A673 (cell line): ENCODE measurements at places on chromosomes 3 and 15.

- no peak for DNase-seq
Observed at GRCh38 chr3:52178537-52178936, 19.4 kb upstream of the ALAS1 start.

- DNase-seq = no peak
Observed at GRCh38 chr3:120550546-120550945, 45.6 kb upstream of the NDUFB4 start.

- no peak for DNase-seq
Observed at GRCh38 chr3:144687862-144688261, 716.2 kb downstream of the DIPK2A start.

DNA sequence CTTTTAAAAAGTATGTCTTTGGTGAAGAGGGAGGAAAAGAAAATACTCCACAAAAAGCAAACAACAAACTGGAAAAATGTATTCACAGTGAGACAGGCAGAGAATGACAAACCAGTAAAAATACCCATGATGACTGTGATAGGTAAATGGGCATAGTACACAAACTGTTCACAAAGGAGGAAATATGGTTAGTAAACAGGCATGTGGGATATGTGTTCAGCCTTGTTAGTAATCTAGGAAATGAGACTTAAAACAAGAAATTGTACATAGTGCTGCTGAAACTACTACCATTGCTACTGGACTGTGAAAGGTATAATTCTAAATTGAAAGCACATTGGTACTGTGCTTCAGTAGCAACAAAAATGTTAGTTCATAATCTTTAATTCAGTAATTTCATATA lies 50.1 kb downstream of the UBE2E2 start:
- DNase-seq = no peak

DNA sequence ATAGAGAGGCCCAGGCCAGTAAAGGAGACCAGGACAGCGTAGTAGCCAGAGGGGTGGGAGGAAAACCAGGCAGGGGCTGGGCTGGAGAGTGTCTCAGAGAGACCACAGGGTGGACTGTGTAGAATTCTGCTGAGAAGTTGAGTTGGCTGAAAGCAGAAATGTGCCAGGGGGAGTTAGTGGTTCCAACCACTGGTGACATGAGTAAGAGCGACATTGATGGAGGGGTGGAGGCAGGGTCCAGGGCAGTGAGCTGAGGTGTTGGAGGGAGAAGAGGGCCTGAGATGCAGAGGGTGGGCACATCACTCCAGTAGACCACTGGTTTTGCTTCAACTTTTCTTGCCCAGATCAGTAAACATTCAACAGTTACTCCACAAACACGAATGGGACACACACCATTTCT lies 106.5 kb downstream of the ASB7 start:
- DNase-seq = no peak

- no peak for DNase-seq
Observed at GRCh38 chr3:187186801-187187421, 10.4 kb upstream of the RTP1 start.

- DNase-seq = no peak
Observed at GRCh38 chr3:89180334-89180733, 72.9 kb downstream of the EPHA3 start.

- peak; percentile 6 for DNase-seq
Observed at GRCh38 chr3:50405249-50405648, 45.9 kb upstream of the TMEM115 start.

GRCh38 chr3:115713284-115713683 lies 90.0 kb downstream of the GAP43 start:
- peak; percentile 89 for DNase-seq

DNA sequence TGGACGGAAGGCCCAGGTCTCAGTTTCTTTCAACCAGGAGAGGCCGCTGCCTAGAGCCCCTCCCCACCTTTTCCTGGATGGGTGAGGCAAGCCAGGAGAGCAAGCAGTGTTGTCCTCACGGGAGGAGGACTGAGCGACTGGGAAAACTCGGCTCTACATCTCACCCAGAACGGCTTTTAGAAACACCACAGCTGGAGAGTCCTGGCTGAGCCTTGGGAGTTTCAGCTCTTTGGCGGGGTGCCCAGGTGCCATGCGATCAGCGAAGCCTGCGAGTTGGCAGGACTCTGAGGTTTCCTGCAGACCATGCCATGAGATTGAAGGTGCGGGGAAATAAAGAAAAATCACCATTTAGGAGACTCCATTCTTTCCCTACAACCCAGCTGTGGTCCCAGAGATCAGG lies 26.0 kb downstream of the PPCDC start:
- DNase-seq = peak; percentile 70

GRCh38 chr3:77563012-77563411 lies 523.1 kb downstream of the ROBO2 start:
- DNase-seq = no peak

GRCh38 chr15:49189631-49190030 lies 19.6 kb downstream of the GALK2 start:
- no peak for DNase-seq

- no peak for DNase-seq
Observed at GRCh38 chr3:49020330-49021212, 1.4 kb upstream of the NDUFAF3 start.

GRCh38 chr3:142595581-142595950 lies 627 bp upstream of the PLS1 start:
- DNase-seq = no peak

DNA sequence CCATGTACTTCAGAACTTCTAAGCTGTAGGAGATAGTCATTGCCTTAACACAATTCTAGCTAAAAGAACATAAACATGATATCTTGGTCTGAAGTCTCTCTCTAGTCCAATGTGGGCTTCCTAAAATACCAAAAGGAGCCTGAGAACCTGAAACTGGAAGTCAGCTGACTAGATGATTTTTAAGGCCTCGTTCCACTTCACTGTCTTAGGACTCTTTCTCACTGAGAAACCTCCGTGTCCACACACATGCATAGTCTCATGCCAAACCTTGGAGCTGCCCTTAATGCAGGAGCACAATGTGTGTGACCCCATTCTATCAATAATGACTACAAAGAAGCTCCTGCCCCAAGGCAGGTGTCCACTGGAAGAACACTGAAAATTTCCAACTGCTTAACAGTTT lies 87.7 kb downstream of the ETFA start:
- DNase-seq = no peak

DNA sequence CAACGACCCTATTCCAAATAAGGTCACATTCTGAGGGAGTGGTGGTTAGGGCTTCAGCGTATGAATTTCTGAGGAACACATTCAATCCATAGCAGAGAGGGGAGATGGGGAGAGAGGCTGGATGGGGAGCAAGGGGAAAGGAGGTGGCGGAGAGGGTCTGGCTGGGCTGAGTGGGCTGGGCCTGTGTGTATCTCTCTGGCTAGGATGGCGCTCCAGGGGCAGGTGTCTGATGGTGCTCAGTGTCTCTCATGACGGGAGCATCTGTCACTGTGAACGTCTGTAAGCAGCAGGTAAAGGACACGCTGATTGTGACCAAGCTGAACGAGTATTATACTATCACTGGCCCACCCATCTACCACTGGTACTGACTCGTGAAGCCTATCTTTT lies 159.6 kb downstream of the XXYLT1 start:
- DNase-seq = no peak

GRCh38 chr3:134768837-134769236 lies 26.2 kb upstream of the EPHB1 start:
- no peak for DNase-seq

DNA sequence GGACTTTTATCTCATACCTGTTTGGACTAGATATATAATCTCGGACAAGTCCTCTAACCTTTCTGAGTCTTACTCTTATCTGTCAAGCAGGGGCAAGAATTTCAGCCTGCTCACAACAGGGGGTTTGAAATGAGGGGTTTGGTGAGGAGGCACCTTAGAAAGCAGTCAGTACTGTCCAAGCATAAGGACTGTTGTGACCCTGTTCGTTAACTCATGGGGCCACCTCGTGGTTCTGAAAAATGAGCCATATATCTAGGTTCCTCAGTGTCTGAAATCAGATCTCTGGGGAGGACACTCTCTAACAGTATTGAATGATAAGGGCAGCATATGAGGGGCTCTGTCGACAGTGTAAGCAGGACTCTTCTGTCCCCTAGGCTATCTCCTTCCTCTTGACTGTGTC lies 7.2 kb upstream of the TIMP4 start:
- DNase-seq = no peak

- DNase-seq = peak; percentile 81
Observed at GRCh38 chr3:171809861-171810628, at the start of gene PLD1. TSS of gene PLD1 (minus strand) at chr3:171810483. CDS start at chr3:171738051, 72,432 bp downstream.

DNA sequence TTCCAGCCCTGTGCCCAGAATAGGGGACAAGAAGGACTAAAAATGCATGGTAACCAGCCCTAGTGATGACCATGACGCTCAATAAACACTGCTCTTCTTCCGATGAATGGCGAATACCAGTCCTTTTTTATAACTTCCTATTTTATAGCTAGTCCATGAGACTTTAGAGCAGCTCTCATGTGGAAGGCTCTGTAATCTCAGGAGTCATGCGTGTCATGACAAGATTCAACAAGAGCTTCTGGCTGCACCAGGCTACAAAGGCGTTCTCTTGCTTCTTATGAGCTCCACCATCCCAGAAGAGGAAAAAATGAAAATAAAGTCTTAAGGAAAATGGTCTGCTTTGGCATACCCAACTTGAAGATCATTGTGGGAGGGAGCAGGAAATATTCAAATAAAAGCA lies 141.0 kb downstream of the TMCO5A start:
- no peak for DNase-seq

GRCh38 chr3:112606098-112606497 lies 34.8 kb downstream of the CCDC80 start:
- no peak for DNase-seq

DNA sequence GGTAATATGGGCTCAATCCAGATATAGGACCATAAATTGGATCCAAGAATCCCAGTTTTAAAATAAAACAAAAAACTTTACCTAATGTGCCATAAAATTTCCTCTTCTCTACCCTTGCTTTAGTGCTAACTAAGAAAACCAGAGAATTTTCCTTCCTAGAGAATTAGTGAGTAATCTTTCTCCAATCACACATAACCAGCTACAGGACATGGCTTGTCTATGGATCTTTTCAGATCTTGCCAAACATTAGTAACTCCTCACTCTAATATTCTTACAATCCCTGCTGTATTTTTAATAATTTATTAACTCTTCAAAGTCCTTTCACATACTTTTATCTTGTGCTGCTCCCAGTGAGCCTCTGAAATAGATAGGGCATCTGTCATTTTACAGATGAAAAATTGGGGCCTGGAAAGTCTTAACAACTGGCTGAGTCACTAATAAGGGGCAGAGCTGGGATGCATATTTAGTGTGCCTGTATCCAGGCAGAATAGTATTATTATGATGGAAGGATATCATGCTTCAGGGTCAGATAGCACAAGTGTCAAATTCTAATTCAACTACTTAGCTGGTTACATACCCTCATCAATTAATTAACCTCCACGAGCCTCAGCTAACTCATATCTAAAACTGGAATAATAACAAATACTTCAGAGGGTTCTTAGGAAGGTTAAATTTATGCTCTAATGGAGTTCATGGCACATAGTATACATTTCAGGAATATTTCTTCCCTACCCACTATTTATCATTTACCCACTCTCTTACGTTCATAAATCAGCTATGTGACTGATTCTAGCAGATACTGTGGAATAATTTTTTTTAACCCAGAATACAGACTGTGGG lies 5.6 kb downstream of the ZBED2 start:
- no peak for DNase-seq

- DNase-seq = no peak
Observed at GRCh38 chr3:55895897-55896566, 408.9 kb upstream of the WNT5A start.

GRCh38 chr3:119580067-119580760 lies 922 bp downstream of the ADPRH start:
- DNase-seq = no peak

DNA sequence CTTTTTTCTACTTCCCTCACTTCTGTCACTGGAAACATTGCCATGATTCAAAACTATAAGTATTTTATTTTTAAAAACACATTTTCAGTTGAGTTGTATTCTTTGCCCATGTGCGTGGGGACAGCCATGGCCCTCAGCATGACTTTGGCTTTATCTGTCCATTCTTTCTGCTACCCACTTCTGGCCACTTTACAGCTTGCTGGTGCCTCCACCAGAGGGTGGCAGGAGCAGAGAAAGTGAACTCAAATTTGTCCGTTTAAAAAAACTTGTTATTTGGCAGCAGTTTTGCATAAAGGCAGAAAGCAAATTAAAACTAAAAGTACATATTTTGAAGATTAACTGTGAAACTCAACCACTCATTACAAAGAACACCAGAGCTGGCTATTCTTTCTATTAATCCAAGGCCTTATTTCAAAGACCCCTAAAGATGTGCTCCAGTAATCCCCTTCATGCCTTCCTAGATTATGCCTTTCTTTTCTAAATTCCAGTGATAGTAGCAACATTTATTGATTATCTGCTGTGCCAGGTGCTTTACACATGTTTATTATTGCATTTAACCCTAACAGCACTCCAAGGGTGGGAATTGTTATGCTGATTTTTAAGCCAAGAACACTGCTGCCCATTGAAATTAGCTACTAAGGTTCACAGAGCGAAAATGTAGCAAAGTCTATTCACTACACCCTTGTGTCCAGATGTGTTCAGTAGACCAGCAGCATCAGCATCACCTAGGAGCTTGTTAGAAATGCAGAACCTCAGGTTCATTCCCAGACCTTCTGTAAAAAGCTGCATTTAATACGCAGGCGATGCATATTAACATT lies 134.8 kb downstream of the THRB start:
- DNase-seq = no peak

DNA sequence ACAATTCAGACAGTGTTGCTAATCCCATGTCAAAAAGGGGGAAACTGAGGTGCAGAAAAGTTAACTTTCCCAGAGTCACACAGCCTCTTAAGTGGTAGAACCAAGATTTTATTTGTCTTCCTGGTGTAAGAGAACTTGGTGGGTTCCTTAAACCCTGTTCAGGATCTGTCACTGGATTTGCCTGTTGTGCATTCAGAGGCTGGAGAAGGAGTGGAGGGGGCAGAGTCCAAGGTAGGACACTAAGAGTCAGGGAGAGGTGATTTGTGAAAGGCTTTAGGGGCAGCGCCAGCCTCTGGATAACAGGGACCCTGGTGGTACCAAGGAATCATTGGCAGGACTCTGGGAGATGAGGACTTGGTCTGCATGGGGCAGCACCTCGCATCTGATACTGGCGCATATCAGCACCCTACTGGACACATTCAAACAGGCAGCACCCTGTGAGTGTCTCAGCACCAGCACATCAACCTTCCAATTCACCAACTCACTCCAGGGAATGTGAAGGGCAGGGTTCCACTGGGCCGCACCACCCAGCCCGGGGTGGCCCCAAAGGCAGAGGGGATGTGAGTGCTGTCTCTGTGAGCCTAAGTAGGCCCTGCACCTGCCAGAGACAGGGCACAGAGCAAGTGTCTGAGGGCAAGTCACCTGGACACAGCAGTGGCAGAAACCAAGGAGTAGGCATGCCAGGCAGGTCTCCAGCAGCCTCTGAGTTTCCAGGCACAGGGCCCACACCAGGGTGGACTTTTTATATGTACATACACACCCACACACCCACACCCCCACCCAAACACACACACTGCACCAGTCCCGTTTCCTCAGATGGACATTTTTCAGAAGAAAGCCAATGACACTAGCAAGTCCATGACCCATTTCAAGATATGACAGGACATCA lies 71.6 kb downstream of the LIPC start:
- no peak for DNase-seq

DNA sequence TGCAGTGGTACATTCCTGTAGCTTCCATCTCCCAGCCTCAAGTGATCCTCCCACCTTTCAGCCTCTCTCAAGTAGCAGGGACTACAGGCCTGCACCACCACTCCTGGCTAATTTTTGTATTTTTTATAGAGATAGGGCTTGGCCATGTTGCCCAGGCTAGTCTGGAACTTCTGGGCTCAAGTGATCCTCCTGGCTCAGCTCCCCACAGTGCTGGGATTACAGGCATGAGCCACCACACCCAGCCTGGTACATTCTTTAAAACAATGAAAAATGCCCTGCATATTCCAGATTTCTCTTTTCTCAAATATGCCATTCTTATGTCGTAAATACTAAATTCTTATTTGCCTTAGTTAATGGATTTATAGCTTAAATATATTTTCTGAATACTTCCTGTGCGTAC lies 581.4 kb downstream of the MECOM start:
- no peak for DNase-seq
